Activated T-cell treated with anti-CD3 and anti-CD28 coated beads for 24 hours (primary cell): ENCODE measurements at places on chromosomes 12 and 14.

GRCh38 chr14:99548871-99549515, 55.0 kb downstream of the CCDC85C start:
- DNase-seq: no peak

DNA sequence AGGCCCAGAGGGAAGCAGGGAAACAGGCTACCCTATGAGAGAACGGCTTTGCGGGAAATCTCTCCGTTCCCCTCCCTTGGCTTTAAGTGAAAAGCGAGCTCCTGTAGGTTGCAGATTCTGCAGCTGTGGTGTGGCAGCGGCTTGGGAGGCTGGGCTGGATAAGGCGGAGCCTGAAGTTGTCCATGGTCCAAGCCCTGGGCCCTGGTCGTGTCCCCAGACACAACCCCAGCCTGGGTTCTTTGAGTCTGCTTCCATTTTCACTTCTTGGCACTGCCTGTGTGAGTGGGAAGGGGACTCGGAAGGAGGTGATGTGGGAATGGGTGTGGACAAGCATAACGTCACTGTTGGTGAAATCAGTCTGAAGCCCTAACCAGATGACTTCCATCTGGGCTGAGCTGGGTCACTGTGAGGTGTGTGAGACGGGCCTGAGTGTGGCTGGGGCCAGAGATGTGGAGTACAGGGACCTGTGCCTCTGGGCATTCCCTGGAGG, 43.0 kb upstream of the CTDSP2 start:
- no peak for DNase-seq

DNA sequence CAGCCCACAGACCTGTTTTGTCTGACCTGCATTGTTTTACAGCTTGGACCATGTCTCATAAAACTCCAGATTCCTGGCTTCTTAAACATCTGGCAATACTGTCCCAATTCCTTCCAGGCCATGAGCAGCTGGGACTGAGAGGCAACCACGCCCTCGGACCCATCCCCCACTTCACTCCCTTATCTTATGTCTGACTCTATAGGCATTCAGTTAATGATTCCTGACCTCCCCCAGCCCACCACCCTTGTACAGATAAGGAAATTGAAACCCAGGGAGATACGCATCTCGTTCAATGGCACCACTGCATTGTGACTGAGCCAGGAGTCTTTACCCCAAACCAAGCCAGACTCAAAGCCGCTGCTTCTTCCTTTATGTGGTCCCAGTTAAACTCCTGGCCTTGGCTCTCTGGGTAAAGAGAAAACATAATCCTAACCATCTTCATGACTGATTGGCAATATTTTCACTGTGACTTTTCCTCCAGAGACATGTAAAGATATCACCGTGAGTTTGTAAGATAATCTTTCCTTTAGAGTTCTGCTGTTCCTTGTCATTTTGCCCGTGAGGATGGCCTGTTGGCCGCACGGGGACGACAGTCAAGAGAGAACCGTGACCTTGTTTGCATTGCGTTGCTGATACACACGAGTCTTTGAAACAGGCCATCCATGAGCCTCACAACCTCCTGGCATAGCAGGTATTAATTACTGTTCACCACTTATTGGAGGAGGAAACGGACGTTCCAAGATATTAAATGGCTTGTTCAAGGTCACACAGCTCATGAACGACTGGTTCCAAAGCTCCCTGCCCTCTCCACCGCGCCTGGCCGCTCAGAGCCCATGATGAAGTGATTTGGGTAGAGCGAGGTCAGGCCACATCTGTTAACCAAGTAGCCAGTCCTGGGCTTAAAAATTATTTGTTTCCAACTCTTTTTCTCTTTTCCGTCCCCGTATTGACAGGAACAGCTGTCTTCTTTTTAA, 39.4 kb downstream of the MAP1LC3B2 start:
- DNase-seq: no peak

- DNase-seq: no peak
These were observed 4.3 kb downstream of the OASL start for GRCh38 chr12:121034616-121035305.

DNA sequence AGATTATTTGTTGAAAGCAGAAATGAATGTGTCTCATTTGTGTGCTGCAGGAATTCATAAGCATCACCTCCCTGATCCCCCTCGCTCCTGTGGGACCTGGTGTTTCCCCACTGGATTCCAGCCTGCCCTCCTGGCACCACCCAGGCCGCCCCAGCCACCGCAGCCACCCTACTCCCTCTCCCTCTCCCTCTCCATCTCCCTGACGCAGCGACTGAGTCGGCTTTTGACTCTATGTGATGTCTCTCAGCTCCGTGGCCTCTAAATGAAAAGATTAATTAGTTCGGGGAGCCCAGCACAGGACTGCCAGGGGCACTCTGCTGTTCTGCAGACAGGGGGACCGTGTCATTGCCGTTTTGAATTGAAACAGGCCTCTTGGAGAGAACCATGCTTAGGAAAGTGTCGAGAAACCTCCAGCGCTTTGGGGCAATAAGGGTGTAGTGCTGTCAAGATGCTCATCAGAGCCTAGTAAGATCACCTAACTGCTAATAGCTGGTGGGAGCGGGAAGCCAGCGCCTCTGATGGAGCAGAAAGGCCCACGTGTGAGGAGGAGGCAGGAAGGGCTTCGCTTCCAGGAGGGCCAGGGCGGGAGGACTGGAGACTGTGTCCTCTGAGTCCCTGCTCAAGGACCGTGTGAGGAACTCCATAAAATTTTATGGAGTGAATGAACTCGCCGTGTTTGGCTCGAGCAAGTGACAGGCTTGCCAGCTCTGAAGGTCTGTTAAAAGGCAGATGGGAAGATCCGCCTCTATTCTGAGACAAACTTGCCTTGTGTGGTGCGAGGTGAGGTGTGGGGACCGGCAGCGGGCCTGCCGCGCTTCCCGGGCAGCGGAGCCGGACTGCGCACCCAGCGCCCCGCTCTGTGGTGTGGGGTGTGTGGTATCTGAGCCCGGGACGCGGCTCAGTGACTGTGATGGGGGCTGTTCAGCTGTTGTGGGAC, 157.4 kb upstream of the C14orf180 start:
- no peak for DNase-seq

- no peak for DNase-seq
These were observed 330.3 kb downstream of the PCNX1 start for GRCh38 chr14:71237556-71237955.

GRCh38 chr12:93376436-93377251, 1.1 kb upstream of the NUDT4 start:
- no peak for DNase-seq
